ENCODE measurements at places on chromosomes 2 and 18.

GRCh38 chr2:66888791-66889631 lies 454.1 kb downstream of the MEIS1 start:
- no peak for DNase-seq

- no peak for DNase-seq
Observed at GRCh38 chr2:224847381-224847780, 131.2 kb upstream of the CCDC195 start.

GRCh38 chr2:207812058-207812725 lies 42.5 kb upstream of the FZD5 start:
- no peak for DNase-seq

GRCh38 chr2:181724662-181725061 lies 44.3 kb upstream of the NEUROD1 start:
- no peak for DNase-seq

- peak; percentile 32 for DNase-seq
Observed at GRCh38 chr18:44826418-44827259, 146.0 kb downstream of the SETBP1 start.

DNA sequence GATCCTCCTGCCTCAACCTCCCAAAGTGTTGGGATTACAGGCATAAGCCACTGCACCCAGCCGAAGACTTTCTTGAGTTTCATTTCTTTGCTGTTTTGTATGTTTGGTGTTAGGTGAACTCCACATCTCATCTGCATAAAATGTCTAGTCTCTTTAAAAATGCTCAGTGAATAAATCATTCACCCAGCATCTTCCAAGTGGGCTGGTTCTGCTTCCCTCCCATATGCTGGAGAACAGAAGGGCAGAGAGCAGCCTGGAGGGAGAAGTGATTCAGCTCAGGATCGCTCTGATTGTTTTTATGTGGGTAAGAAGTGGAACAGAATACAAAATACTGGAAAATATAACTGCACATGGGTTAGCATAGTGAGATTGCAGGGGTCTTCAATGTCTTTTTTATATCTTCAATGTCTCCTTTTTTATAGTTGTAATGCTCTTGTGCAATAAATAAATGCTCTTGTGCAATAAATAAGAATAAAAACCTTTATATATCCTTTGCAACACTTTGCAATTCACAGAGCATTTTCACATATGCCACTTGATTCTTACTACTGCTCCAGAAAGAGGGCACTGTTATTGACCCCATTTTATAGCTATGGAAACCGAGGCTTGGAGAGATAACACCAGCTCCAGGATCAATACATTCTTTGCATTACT lies 253.0 kb upstream of the NCKAP5 start:
- DNase-seq: no peak

DNA sequence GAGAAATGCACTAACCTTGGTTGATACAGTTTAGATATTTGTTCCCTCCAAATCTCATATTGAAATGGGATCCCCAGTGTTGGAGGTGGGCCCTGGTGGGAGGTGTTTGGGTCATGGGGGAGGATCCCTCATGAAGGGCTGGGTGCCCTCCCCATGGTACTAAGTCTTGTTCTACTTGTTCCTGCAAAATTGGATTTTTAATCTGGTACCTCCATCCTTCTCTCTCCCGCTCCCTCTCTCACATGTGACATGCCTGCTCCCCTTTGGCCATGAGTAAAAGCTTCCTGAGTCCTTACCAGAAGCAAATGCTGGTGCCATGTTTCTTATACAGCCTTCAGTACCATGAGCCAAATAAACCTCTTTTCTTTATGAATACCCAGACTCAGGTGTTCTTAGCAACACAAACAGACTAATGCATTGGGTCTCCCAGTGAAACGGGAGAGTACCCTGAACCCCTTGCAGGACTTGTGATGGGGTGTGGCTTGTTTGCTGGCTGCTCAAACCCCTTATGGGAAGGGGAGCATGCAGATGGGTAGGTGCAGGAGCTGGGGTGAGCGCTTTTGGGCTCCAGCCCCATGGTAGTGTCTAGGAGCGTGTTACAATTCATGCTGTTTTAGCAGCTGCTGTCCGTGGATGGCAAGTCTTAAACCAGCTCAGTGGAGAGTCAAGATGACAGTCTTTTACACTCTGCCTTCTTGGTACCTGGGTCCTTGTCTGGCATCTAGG lies 27.2 kb downstream of the FAHD2B start:
- DNase-seq: no peak
